ENCODE measurements at places on chromosomes 4 and X. TPM values are rescaled to one million over a fixed set of nuclear protein-coding genes. Genes with fewer than 3 reads are reported as not detected.
A peak's percentile ranks its signal among the peaks of the same experiment; 100 is the strongest.

Gene IQSEC2
- 17.2 TPM for total RNA-seq

Gene LINC00632
- 74.6 TPM for total RNA-seq

Gene PAGE5
- not detected for total RNA-seq

Gene GNRHR
- not detected for total RNA-seq

Gene KLB
- not detected for total RNA-seq

Gene SSX2
- total RNA-seq = not detected

DNA sequence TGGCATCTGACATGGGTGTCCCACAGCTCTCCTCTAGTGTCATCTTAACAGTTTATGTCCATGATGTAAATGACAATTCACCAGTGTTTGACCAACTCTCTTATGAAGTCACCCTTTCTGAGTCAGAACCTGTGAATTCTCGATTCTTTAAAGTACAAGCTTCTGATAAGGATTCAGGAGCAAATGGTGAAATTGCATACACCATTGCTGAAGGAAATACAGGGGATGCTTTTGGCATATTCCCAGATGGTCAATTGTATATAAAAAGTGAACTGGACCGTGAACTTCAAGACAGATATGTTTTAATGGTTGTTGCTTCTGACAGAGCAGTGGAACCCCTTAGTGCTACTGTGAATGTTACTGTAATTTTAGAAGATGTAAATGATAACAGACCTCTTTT lies 4.6 kb downstream of the FAT4 start:
- no peaks in the 10 kb centered on the region for H3K36me3 ChIP-seq
- no peak overlapping the region for H3K27ac ChIP-seq
- no peaks in the 10 kb centered on the region for H3K27me3 ChIP-seq
- peaks cover 48% of the 10 kb centered on the region for H3K4me1 ChIP-seq

GRCh38 chr4:184168406-184169019 lies 49.2 kb downstream of the ENPP6 start:
- no peaks in the 10 kb centered on the region for H3K27me3 ChIP-seq
- H3K27ac ChIP-seq = no peak overlapping the region
- peak; percentile 73 for DNase-seq
- no peak overlapping the region for H3K4me3 ChIP-seq

GRCh38 chrX:107711521-107712181 lies 63.9 kb downstream of the TSC22D3 start:
- peaks cover 7% of the 10 kb centered on the region for H3K36me3 ChIP-seq
- peak overlapping the region; percentile 99 for H3K27ac ChIP-seq
- no peaks in the 10 kb centered on the region for H3K27me3 ChIP-seq
- no peak for DNase-seq
- peaks cover 11% of the 10 kb centered on the region for H3K4me1 ChIP-seq
- no peak overlapping the region for H3K4me3 ChIP-seq

- H3K4me1 ChIP-seq = no peaks in the 10 kb centered on the region
- H3K4me3 ChIP-seq = no peak overlapping the region
- DNase-seq = no peak
- no peaks in the 10 kb centered on the region for H3K27me3 ChIP-seq
Observed at GRCh38 chr4:181911420-181911819, 331.8 kb upstream of the TENM3 start.

DNA sequence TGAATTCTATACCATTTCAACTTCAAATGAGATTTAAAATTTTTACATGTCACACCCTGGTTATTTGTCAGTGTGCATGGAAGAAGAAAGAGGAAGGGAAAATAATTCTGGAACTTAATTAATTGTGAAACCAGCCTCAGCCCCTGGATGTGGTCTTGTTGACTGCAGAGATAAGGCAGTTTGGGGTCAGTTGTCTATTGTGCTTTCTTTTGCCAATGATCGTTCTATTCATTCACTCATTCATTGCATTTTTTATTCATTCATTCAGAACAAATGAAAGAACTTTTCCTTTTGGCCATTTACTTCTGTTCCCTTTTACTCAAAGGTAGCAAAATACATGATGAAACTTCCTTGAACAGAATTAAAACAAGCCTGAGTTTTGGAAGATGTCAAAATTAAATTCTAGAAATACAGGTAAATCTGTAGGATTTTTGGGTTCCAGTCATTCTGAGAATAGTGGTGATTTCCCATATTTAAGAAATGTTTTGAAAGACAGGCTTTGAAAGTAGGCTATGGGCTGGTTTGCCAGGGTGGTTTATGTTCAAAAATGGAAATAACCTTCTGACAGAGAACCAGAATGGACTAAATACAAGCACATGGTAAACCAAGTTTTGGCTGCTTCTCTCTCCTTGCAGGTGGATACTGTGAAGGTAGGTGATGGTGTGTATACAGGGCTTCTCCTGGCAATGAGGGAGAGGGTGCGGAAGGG lies 35.7 kb downstream of the PARM1 start:
- DNase-seq = no peak
- peaks cover 81% of the 10 kb centered on the region for H3K4me1 ChIP-seq
- H3K27ac ChIP-seq = peak overlapping the region; percentile 95
- no peaks in the 10 kb centered on the region for H3K36me3 ChIP-seq
- H3K27me3 ChIP-seq = no peaks in the 10 kb centered on the region

DNA sequence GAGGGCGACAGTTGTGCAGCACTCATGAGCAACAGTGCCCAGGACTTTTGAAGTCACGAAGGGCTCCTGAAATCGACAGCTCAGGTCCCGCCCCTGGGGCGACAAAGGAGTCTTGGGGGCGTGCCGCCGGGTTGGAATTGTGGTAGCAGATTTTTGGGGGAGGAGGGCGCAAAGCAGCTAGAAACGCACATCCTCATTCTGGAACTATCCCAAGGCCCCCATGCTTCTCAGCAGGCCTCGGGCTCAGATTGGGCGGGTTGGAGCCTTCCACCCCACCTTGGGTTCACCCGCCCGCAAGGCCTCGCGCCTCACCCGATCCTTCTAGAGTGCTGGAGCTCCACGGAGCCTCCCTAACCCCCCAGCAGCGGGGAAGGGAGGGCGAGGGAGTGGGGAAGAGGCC lies 85.5 kb downstream of the HPRT1 start:
- H3K4me1 ChIP-seq = peaks cover 17% of the 10 kb centered on the region
- DNase-seq = no peak
- no peak overlapping the region for H3K4me3 ChIP-seq
- H3K36me3 ChIP-seq = no peaks in the 10 kb centered on the region
- H3K27ac ChIP-seq = no peak overlapping the region
- H3K27me3 ChIP-seq = no peaks in the 10 kb centered on the region

DNA sequence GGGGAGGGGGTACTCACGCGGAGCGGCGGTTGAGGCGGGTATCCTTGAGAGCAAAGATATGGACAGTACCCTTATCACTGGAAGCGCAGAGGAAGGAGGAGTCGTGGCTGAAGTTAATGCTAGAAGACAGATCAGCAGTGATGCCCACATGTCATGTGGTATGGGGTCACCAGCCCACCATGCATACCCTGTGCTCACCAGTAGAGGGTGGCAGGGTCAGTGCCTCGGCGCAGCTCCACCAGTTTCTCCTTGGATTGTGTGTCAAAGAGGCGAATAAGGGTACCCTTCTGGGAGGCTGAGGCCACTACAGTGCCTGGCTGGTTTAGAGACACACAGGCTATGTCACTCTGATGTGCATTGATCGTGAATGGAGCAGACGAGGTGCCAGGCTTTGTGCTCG lies 1.5 kb upstream of the PRAF2 start:
- H3K27ac ChIP-seq = no peak overlapping the region
- no peaks in the 10 kb centered on the region for H3K27me3 ChIP-seq
- H3K36me3 ChIP-seq = no peaks in the 10 kb centered on the region
- H3K4me1 ChIP-seq = no peaks in the 10 kb centered on the region

DNA sequence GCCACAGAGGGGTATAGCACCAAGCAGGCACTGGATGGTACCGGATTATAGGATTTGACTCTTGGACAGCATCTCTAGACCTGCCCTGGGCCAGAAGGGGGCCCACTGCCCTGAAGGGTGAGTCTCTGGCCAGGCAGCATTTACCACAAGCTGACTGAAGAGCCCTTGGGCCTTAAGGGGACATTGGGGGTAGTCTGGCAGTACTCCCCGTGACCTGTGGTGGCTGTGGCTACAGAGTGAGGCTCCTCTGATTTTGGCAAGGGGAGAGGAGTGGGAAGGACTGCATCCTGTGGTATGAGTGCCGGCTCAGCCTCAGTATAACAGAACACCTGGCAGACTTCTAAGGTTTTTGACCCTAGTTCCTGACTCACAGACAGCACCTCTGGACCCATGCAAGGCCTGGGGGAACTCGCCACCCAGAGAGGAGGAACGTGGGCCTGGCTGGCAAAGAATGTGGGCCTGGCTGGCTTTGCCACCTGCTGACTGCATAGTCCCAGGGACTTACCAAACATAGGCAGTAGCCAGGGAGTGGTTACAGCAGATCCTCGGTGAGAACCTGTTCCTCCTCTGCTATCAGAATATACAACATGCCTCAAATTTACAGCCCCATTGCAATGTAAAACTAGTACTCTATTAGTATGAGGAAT lies 48.1 kb downstream of the ABCB7 start:
- H3K27me3 ChIP-seq = no peaks in the 10 kb centered on the region

GRCh38 chr4:10891866-10892265 lies 207.3 kb upstream of the CLNK start:
- H3K4me1 ChIP-seq = no peaks in the 10 kb centered on the region
- DNase-seq = no peak
- no peaks in the 10 kb centered on the region for H3K36me3 ChIP-seq
- H3K27me3 ChIP-seq = no peaks in the 10 kb centered on the region
- no peak overlapping the region for H3K27ac ChIP-seq

DNA sequence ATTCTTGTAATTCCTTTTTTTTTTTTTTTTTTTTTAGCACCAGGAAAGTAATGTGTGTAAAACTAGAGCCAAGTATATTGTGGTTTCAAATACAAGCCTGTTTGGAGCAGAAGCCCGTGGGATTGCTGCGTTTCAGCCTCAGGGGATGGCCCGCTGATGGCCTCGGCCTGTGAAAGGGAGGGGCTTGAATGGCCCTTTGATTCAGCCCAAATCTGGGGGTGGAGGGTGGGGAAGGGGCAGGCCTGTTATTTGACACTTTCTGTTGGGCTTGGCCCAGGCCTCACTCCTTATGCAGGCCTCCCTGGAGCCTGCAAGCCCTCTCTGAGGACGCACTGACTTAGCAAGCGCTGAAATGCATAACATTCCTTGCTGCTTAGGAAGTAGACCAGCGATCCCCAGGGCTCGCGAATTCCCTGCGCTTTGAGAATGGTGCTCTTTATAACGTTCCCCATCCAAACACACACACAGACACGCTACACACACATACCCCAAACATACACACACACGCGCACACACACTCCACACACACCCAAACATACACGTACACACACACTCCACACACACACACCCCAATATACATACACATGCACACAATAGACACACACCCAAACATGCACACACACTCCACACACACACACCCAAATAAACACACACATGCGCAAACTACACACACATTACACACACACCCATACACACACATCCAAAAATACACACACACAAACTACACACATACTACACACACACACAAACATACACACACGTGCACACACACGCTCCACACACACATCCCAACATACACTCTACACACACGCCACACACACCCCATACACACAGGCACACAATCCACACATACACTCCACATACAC lies 29.6 kb downstream of the TLR10 start:
- no peak overlapping the region for H3K4me3 ChIP-seq
- H3K36me3 ChIP-seq = no peaks in the 10 kb centered on the region
- DNase-seq = peak; percentile 94
- H3K27ac ChIP-seq = peak overlapping the region; percentile 74

GRCh38 chr4:99317354-99317753 lies 3.8 kb downstream of the ADH1B start:
- no peaks in the 10 kb centered on the region for H3K36me3 ChIP-seq
- no peak overlapping the region for H3K4me3 ChIP-seq
- DNase-seq = no peak
- no peak overlapping the region for H3K27ac ChIP-seq
- H3K27me3 ChIP-seq = no peaks in the 10 kb centered on the region
- no peaks in the 10 kb centered on the region for H3K4me1 ChIP-seq

- DNase-seq = no peak
- no peak overlapping the region for H3K4me3 ChIP-seq
Observed at GRCh38 chr4:7004331-7004730, 38.8 kb upstream of the TADA2B start.

- no peak overlapping the region for H3K27ac ChIP-seq
- H3K27me3 ChIP-seq = no peaks in the 10 kb centered on the region
- DNase-seq = no peak
- H3K36me3 ChIP-seq = no peaks in the 10 kb centered on the region
Observed at GRCh38 chr4:86272669-86273068, 87.2 kb downstream of the MAPK10 start.

- H3K4me1 ChIP-seq = no peaks in the 10 kb centered on the region
- no peak overlapping the region for H3K27ac ChIP-seq
- no peaks in the 10 kb centered on the region for H3K27me3 ChIP-seq
Observed at GRCh38 chrX:9746148-9746888, 19.3 kb downstream of the GPR143 start.

- no peak overlapping the region for H3K4me3 ChIP-seq
- no peaks in the 10 kb centered on the region for H3K4me1 ChIP-seq
- no peak for DNase-seq
- H3K27ac ChIP-seq = no peak overlapping the region
- no peaks in the 10 kb centered on the region for H3K36me3 ChIP-seq
Observed at GRCh38 chr4:8912089-8912455, 40.4 kb upstream of the HMX1 start.
